Activated T-cell treated with anti-CD3 and anti-CD28 coated beads for 1 hour (primary cell): ENCODE measurements at places on chromosomes 5 and 9.

DNA sequence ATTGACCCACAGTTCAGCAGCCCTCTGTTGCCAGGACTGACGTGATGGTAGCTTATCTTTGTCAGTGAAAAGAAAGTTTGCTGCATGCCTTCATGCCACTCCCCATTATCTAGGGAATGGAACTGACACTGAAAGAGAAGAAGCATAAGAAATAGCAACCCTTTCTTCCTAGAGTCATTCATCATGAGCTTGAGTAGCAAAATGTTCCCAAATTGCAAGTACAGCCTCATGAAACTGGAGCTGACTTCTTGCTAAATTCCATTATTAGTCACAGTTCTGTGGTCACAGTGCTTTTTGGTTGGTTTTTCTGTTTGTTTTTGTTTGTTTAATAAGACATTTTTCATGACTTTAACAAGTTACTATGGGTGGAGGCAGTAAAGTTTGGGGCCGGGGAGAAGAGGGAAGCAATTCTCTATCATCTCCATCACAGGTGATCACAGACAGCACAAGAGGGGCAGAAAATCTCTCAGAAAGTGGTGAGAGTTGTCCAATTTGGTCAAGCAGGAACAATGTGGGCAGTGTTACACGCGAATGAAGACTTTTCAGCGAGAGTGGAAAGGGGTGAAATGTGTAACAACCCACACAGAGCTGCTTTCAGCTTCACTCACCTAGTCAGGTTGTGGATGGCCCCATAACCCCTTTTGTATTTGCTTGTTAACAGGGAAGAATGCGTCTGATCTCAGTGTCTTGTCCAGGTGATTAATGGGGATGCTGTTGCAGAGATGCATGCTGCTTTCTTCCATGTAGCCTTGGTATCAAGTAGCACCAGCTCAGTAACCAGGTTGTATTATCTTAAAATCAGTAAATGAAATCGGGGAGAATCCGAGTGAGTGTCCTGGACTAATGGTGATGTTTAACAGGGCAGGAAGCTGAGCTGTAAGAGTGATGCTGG lies 440.4 kb downstream of the DMRT2 start:
- no peak for DNase-seq

DNA sequence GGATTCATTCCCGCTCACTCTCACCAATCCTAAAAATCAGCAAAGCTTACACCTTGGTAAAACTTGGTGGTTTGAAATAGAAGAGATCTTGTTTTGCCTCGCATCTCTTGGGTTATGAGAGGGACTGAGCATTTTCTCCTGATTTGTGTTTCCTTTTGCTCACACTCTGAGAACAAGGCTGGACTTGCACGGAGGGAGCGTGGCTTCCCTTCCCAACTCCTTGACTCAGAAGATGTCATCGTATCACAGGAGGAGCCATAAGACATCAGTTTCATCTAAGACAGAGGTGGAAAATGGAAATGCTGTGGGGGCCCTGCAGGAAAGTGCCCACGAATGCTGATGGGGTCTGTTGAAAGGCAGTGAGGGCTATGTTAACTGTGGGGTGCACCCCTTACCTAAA lies 37.4 kb downstream of the CTSL start:
- no peak for DNase-seq

- no peak for DNase-seq
These were observed 185.2 kb upstream of the RGMB start for GRCh38 chr5:98588215-98588614.

GRCh38 chr9:75539523-75539922 lies 350.9 kb upstream of the PCSK5 start:
- no peak for DNase-seq

- DNase-seq, result no peak
These were observed 27.9 kb downstream of the CDKN2A start for GRCh38 chr9:21966140-21966851.

GRCh38 chr5:148897842-148898241 lies 71.4 kb downstream of the ADRB2 start:
- DNase-seq, result no peak

- DNase-seq, result no peak
These were observed 459.6 kb upstream of the PAPPA start for GRCh38 chr9:115694014-115694413.

DNA sequence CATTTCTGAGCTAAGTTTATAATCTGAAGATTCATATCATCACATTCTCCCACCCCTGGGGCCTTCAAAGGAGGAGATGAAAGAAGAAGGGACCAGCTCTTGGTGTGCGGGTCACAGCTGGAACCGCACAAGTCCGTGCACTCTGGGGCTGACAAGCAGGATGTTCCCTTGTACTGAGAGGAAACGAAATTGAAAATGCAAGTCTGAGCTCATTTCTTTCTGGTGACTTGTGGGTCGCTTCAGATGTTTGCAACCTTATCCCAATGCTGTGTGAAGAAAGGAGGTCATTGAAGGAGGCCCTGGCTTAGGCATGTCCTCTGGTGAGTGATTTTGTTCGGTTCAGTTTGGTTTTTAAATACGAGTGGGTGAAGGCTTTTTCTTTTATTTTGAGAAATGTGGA lies 59.6 kb downstream of the C9orf152 start:
- DNase-seq, result no peak

DNA sequence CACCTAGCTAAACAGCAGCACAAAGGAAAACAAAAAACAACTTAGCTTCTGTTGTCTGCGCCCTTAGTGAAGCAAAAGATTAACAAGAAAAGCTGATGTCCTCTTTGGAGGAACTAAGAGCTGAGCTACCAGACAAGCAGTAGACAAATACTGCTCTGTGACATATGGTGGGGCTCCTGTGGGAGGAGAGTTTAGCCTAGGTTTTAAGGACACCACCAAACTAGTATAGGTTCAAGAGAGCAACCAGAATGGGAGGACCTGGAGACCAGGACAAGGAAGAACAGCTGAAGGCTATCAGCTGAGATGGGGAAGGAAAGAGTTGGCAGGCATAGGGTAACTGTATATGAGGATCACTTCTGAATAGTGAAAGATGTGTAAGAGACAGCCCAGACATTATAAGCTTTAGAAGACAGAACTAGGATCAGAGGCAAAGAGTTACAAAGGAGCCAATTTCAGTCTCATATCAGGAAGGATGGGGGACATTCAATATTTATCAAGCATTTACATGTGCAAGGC lies 27.2 kb downstream of the FBXW2 start:
- DNase-seq, result no peak

- no peak for DNase-seq
These were observed 346.1 kb downstream of the RASEF start for GRCh38 chr9:82716821-82717220.

DNA sequence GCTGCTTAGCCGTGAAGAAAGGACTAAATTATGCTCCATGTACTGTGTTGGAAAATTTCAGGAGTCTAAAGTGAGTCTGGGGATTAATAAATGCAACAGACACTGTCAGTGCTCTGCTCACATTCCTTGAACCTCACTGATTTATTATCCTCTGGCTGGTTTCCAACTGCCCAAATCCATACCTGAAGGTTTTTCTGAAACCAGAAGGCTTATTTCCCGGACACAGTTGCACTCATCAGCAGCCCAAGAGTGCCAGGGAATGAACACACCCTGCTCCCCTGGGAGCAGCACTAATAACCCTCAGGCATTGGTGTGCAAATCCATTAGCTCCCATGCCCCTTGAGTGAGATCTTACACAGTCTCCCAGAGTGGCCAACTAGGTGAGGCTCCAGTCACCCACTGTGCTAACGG lies 38.7 kb downstream of the F2R start:
- no peak for DNase-seq

DNA sequence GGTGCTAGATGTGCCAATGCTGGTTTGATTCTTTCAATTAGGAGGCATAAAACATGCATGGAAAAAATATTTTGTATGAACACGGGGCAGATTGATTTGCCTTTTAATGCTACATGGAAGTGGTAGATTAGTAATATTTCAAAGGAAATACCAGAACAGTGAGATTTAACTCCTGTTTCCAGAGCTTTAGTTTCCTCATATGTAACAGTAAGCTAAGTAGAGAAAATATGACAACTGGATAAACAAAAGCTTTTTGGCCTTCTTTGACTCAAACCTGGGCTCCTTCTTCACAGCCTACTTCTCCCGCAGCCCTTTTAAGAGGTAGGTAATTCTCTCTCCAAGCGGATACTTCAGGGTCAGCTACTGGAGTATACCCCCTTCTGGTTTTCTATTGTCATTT lies 254.2 kb upstream of the TRPC7 start:
- DNase-seq, result no peak

DNA sequence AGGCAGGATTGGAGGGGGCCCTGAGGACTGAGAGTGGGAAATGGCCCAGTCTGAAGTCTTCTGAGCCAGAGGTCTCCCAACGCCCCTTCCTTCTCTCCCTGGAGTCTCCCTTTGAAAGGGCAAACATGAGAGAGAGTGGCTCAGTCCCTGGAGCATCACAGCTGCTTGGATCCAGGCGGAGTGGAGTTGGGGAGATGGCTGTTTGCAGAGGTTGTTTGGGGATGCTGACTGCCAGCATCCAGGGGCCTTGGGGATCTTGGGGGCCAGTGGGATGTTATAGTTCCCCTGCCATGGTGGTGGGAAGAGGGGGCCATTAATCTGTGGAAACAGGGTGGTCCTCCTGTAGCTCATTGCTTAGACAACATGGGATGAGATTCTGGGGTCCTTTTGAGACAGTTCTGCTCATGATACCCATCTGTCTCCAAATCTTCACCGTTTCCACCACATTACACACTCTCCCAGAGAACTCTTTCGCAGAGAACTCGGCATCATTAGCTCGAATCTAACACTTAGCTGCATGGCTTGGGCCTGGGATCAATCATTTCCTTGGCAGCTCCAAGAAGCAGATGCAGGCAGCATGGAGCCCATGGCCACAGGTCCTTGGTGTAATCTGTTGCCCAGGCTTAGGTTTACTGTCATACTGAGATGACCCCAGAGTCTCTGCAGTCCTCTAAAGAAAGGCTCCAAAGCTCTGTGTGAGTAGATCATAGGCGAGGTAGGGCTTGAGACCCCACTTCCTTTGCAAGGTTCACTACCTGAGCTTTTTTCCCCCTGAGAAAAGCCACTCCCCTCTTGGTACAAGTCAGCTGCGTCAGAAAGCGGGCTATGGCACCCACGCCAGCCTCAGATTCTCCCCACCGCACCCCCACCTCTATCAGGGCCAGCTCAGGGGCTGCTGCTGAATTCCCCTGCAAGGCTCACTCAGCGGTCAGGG lies 54.4 kb upstream of the SH3PXD2B start:
- DNase-seq, result no peak

- no peak for DNase-seq
These were observed 369.2 kb downstream of the TLE4 start for GRCh38 chr9:79940919-79941318.

- no peak for DNase-seq
These were observed 44.7 kb upstream of the OTP start for GRCh38 chr5:77683171-77683732.

GRCh38 chr9:111917980-111918379 lies 21.4 kb downstream of the UGCG start:
- no peak for DNase-seq

DNA sequence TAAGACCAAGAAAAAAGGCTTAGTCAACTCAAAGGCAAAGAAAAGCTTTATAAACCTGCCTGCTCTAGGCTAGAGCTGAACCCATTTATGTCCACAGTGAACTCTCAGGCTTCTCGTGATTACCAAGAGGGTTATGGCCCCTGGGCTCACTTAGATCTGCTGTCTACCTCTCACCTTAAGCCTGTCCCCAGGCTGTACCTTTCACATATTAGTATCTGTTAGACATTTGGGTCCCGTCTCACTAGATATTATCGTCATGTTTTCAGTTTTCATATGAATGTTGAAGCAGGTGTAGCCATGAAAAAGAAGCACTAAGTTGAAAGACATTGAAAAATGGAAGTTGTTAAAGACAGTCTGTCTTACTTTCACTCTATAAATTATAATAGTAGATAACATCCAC lies 75.2 kb upstream of the COX7C start:
- no peak for DNase-seq

- no peak for DNase-seq
These were observed 69.0 kb upstream of the FAM169A start for GRCh38 chr5:74934949-74935751.

DNA sequence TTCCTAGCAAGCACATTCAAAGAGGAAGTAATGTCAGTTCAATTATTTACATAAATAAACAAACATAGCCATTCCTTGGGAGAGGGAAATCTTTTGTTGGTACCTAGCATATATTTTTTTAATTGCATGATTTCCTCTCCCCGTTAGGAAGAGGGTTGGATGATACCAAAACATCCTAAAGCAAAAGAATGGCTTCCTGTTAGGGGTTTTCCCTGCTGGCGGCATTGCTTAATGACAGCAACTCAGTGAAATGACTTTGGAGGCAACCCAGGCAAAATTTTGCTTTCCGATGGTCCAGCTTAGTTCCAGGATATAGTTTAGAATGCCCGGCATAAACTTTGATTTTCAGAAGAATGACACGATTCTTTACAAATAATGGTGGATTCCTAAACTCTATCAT lies 73.2 kb downstream of the MAT2B start:
- DNase-seq, result no peak

DNA sequence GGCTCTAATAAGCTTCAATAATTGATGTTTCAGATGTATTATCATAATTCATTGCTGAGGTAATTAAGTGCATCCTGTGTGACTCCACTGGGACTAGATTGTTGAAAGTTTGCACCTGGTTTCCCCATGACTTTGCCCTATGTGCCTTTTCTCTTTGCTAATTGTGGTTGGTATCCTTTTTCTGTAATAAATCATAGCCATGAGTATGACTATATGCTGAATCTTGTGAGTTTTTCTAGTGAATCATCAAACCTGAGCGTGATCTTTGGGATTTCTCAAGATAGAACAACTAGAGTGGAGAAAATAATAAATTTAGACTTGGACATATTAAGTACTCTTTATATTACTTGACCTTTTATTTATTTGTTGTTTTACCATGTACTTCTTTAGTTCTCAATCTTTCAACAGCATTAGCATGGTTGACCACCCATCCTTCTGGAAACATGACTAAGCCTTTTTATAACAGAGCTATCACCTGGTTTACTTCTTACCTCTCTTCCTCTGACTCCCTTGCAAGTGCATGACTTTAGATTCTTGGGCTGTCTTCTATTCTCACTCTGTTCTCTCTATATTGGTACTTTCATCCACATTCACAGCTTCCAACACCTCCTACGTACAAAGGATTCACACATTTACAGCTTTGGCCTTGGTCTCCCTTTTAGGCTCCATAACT lies 239.6 kb upstream of the TAS2R1 start:
- DNase-seq, result no peak

- DNase-seq, result no peak
These were observed 197.9 kb downstream of the GDNF start for GRCh38 chr5:37641933-37642332.

DNA sequence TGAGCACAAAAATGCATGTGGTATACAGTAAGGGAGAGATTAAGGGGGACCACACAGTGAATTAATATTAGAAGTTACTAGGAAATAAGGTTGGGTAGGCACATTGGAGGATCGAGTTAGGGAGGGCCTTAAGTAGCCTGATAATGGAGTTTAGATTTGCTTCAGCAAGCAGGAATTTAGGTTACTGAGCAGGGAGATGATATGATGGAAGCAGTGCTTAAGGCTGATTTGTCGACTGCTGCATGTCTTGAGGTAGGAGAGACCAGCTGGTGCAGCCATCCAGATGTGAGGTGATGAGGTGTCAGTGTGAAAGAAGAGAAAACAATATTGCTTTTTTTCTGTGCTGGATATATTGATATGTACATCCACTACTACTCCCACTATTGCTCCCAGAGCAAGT lies 55.2 kb upstream of the ACTBL2 start:
- no peak for DNase-seq
